SHP77 (cell line): ENCODE measurements at places on chromosomes 12 and 14.

DNA sequence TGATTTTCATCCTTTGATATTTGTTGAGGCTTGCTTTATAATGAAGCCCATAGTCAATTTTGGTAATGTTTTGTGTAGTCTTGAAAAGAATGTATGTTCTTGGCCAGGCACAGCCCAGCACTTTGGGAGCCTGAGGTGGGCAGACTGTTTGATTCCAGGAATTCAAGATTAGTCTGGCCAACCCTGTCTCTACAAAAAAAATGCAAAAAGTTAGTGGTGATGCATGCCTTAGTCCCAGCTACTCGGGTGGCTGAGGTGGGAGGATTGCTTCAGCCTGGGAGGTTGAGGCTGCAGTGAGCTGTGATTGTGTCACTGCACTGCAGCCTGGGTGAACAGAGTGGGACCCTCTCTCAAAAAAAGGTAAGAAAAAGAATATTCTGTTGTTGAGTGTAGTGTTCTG lies 10.8 kb downstream of the ETNK1 start:
- DNase-seq = no peak

GRCh38 chr12:26011099-26011498 lies 52.6 kb downstream of the RASSF8 start:
- DNase-seq = no peak

DNA sequence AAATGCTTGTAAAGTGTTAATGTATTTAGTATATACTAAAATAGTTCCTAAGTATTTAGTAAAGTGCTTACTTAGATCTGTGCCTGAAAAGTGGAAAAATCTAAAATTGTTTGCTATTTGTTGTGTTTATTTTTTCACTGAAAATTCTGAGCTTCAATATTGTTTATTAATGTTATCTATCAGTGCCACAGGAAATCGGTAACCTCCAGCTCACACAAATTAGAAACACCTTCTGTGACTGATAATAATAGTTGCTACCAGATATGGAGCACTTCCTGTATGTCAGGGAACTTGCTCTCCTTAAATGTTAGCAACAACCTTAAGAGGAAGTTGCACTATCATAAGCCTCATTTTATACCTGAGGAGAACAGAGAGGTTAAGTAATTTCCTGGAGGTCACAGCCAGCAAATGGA lies 723 bp upstream of the LRP10 start:
- DNase-seq = no peak

- no peak for DNase-seq
These were observed 372.2 kb downstream of the GXYLT1 start for GRCh38 chr12:41772478-41772877.

DNA sequence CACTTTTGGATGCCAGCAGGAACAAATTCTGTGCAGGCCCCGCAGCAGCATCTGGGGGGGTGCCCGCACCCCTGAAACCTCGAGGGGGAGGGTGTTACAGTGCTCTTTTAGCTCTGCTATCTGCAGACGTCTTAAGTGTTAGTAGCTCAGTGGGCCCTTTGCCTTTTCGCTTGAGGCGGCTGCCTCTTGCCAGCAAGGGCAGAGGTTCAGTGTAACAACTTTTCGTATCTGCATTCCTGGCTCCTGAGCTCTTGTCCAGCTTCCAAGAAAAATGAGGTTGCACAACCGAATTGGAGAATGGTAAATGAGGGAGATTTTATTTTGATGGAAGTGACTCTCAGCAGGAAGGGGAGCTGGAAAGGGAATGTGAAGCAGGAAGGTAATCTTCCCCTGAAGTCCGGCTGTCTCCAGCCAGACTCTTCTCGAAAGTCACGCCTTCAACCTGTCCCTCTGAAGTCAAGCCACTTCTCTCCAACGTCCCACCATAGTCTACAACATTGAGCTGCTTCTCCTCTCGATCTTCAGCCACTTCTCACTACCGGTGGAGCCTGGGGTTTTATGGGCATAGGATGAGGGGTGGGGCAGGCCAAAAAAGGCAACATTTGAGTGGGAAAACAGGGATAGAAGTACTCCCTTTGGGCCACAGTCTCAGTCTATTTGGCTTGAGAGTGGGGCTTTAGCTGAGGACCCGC lies 17.8 kb downstream of the TAS2R50 start:
- DNase-seq = no peak

DNA sequence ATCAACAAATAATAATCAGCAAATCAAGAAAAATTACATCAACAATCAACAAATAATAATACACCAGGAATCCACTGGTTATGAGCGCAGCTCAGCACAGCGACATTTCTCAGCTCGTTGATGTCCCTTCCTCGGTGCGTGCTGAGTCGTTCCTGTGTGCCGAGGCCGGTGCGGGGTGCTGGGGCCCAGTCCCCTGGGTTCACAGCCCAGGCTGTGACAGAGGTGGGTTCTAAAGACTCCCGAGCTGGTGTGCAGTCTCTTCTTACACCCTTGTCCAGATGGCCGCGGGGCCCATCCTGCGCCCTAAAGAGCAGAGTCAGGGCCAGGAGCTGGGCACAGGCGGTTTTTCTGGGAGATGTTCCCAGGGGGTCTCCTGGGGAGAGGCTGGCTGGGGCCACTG lies 26.9 kb upstream of the TRAF3 start:
- DNase-seq = no peak
